ENCODE measurements at places on chromosomes 2 and 18.

GRCh38 chr2:187775196-187775595 lies 221.0 kb upstream of the TFPI start:
- DNase-seq, result no peak

DNA sequence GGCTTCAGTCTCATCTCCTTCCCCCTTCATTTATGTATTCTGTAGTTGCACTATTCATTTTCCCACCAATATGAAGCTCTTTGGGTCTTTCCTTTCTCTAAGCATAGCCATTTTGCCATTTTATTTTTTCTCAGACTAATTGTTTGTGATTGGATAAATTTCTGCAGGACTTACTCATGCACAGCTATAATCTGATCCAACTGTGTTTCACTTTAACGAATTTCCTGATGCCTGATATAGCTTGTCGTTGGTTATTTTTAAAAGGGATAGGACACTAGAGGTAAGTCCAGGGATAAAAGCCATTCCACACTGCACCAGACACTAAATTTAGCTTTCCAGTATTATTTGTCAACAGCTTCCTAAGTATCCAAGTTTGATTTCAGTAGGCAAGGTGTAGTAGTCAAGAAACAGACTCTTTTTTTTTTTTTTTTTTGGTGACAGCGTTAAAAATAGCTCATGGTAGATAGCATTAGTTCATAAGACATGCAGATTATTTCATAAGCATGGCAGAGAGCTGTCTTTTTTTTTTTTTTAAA lies 17.4 kb downstream of the ASB18 start:
- DNase-seq, result no peak

DNA sequence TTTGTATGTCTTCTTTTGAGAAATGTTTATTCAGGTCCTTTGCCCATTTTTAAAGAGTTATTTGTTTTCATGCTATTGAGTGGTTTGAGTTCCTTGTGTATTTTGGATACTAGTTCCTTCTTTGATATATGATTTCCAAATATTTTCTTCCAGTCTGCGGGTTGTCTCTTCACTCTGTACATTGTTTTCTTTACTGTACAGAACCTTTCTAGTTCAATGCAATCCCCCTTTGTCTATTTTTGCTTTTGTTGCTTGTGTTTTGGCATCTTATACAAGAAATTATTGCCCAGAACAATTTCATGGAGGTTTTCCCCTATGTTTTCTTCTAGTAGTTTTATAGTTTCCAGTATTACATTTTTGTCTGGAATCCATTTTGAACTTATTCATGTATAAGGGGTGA lies 62.5 kb upstream of the ACVR1C start:
- DNase-seq, result no peak

DNA sequence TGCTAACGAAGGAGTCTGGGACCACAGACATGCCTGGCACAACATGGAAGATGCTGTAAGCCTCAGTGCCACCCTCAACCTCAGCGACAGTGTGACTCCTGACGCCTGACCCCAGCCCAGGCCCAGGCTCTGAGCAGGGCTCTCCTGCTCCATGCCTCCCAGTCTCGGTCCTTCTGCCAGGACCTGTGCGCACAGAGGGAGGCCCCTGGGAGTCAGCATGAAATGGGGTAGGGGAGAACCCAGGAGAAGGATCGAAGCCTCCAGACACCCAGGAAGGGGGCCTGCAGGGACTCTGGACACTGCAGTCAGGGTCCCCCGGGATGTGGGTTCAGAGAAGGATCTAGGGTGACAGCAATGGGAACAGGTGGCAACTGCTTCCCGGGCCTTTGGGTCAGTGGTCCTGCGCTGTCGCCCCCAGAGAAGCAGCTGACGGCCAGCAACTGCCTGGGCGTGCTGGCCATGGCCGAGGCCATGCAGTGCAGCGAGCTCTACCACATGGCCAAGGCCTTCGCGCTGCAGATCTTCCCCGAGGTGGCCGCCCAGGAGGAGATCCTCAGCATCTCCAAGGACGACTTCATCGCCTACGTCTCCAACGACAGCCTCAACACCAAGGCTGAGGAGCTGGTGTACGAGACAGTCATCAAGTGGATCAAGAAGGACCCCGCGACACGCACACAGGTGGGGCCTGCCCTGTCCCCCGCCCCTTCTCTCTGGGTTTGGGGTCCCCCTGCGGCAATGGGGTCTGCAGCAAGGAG lies 233.9 kb downstream of the ATAD2B start:
- DNase-seq, result no peak

DNA sequence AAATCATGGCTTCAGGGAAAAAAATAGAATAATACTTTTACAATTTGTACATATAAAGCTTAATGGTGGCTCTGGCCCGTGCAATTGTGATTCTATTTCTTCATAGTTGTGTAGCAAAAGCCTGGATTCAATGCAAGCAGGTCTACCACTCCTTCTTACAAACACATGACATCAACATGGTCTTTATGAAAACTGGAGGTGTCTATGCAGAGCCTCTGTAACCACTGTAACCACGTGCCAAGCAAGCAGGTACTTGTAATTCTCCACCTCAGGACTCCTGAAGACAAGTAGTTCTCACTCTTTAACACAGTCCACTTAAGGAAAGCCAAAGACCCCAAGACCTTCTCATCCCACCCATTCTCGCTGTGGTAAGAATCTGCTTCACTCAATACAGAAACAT lies 62.6 kb downstream of the METTL4 start:
- DNase-seq, result no peak

DNA sequence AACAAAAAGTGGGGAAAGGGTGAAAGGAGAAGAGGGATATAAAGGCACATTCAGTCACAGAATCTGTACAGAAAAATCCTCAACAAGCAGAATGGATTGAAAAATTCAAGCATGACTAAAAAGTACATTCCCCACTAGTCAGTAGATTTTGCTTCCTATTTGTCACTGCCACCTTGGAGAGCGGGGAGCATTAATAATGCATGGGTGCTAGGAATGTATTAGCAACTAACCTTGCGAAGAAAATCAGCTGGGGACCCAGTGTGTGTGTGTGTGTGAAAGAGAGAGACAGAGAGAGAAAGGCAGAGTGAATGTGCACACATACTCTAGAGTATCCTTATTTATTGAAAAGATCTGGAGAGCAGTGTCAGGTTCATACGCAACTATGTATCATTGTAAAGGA lies 968.7 kb upstream of the ZEB2 start:
- no peak for DNase-seq

DNA sequence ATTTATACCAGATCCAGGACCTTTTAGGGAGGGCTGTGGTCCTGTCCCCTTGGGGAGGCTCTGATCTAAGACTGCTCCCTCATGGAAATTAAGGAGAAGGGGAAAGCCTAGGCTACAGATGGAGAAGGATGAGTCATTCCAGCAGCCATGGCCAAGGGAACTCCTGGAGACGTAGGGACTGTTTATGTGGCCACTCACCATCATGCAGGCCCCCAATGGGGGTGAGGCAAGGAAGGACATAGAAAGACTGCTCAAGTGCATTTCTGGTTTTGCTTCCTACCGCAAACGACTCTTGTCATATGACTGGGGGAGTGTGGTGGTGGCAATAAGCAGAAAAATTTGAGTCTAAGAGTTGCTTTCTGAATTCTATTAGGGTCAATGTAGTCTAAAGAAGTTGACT lies 54.0 kb upstream of the CYP1B1 start:
- DNase-seq, result peak; percentile 68

DNA sequence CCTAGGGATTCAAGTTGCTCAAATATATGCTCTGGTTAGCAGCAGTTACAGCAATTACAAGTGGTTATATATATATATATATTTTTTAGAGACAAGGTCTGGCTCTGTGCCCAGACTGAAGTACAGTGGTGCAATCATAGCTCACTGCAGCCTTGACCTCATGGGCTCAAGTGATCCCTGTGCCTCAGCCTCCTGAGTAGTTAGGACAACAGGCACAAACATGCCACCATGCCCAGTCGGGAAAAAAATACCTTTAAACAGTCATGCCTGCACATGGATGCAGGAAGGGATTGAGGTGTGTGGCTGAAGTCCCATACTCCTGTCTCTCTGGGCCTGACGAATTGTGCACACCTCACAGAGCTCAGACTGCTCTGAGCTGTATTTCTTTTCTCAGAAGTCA lies 19.6 kb upstream of the DNAH7 start:
- DNase-seq, result peak; percentile 59

GRCh38 chr18:1976484-1976883 lies 594.8 kb downstream of the METTL4 start:
- no peak for DNase-seq

GRCh38 chr2:203625701-203626100 lies 80.7 kb upstream of the CD28 start:
- DNase-seq, result no peak

DNA sequence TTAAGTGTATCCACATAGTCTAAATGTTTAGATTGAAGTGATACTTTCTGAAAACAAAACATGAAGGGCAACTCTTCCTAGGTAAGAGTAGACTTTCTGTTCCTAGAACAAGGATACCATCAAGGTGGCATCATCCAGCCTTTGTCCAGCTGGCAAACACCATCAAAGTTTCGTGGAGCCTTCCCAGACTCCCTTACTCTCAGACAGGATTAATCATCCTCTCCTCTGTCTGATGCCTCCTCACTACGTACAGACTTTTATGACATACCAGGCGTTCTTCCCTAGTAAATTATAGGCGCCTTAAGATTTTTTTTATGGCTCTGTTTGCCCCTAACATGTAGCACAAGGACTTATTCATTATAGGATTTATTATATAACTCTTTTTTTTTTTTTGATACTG lies 29.4 kb upstream of the ASNSD1 start:
- peak; percentile 8 for DNase-seq

- no peak for DNase-seq
These were observed 26.2 kb upstream of the KDM3A start for GRCh38 chr2:86414996-86415395.

GRCh38 chr2:62334009-62334408 lies 138.1 kb downstream of the B3GNT2 start:
- DNase-seq, result no peak

DNA sequence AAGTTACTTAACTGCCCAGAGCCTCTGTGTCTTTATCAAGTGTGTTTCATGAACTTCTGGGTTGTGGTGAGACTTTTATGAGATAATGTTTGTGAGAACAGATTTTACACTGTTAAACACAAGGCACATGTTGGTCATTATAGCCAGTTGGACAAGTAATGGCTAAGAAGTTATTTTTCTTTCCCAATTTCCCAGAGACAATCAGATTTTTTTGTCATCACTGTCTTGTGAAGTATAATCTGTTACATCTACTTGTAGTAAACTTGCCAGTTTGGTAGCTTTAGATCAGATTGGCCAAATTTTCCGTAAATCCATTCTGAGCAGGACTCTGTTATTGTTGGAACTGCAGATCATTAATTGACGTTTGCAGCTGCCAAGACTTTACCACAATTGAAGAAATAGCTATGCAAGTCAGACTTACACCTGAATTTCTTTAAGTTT lies 838.8 kb downstream of the SLC4A3 start:
- DNase-seq, result no peak

- DNase-seq, result peak; percentile 5
These were observed 340.8 kb downstream of the RDH14 start for GRCh38 chr2:18219676-18220075.

GRCh38 chr2:134027980-134028379 lies 225.9 kb upstream of the MGAT5 start:
- DNase-seq, result no peak

- no peak for DNase-seq
These were observed 19.1 kb upstream of the STPG4 start for GRCh38 chr2:47173986-47174732.

DNA sequence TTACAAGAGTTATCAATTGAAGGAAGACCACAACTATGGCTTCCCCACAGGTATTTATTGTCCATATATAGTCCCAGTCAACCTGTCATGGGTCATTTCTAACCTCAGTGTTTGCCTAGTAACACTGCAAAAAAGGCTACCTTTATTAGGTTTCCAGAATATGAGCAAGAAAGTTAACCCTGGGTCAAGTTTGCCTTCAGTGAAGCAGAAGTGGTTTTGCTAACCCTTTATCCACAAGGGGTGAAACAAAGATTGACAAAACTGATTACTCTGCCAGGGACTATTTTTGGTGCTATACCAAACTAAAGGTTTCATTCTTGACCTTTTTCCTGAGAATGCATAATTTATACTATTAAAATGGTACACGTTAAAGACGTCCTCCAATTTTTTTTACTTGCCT lies 28.8 kb downstream of the SP100 start:
- no peak for DNase-seq

- DNase-seq, result no peak
These were observed 34.3 kb downstream of the SCN9A start for GRCh38 chr2:166341426-166341825.

GRCh38 chr2:148865512-148865911 lies 9.5 kb upstream of the KIF5C start:
- DNase-seq, result no peak

- DNase-seq, result peak; percentile 85
These were observed 861 bp downstream of the SLC39A10 start for GRCh38 chr2:195657634-195658540.

GRCh38 chr2:154974041-154974440 lies 275.5 kb downstream of the KCNJ3 start:
- DNase-seq, result no peak

DNA sequence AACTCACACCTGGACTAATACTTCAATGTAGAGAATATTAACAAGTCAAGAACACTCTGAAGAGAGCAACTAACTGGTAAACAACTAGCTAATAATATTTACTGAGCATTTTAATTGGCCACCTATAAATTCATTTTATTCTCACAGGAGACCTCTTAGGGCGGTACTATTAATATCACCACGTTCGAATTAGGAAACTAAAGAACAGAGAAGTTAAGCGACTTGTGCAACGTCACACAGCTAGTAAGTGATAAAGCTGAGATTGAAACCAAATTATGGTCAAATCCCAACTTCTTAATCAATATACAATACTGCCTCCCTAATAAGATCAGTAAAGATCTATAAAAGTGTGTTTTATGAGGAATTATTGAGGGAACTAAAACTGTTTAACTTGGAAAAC lies 1034.3 kb upstream of the POU3F3 start:
- DNase-seq, result no peak

DNA sequence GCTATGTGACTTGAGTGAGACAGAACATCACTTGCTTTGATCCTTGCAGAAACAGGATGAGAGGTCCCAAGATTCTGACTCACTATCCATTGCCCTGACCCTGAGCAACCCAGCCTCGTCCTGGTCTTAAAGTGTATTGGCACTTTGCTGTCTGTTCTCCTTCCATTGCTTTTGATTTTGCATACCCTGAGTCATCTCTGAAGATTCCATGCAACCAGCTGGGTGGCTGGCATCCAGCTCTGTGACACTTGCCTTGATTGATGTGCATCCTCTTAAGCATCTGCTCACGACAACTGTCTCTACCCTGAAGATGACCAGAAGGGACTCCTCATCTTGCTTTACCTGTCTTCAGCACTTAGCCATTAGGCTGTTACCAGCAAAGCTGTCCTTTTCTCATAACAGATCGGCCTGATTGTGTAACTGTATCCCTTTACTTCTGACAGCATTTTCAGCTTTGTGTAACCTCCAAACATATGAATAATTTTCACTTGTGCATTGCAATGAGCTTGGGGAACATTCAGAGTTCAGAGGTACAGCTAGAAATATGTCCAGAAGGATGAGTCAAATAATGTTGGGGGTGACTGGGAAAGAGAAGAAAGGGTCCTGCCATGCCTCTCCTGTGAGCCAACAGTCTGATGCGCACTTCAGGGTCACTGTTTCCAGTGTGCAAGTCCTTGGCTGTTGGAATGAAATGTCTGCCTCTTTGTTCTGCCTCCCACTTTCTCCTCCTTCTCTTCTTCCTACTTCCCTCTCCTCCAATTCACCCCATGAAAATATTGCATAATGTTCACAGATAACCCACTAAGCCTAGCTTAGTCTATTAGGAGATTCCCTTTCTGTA lies 249.7 kb upstream of the OSR1 start:
- DNase-seq, result peak; percentile 99
